ENCODE measurements at places on chromosomes 6 and 20.

DNA sequence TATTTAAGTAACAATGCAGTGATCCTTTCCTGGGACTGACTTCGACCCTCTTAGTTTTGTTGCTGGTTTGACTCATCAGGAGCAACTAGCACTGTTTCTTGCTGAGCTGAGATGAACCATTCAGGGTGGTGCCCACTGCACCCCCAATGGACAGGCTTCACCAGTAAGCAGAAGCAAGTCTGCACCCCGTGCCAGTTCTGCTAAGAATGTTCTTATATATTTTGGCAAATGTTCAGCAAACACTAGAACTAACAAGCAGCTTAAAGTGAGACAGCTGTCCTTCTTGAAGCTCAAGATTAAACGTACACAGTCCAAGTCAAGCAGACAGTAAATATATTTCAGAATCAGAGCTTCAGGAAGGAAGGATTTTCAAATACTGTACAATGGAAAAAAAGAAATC, 561.3 kb upstream of the CDH4 start:
- no peak for DNase-seq

GRCh38 chr20:16760431-16761304, 12.5 kb downstream of the OTOR start:
- no peak for DNase-seq

DNA sequence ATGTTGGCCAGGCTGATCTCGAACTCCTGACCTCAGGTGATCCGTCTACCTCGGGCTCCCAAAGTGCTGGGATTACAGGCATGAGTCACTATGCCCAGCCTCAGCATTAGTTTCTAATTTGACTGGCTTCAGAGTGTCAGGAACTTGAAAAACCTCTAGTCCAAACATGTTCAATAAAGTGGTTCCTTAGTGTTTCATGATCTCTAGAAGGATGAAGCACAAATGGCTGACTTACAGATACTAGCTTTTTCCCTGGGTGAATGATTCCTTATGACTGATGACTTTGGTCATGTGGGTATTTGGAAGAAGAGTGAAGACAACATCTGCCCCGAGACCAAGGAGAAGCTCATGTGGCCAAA, 16.4 kb downstream of the GLYATL3 start:
- no peak for DNase-seq

DNA sequence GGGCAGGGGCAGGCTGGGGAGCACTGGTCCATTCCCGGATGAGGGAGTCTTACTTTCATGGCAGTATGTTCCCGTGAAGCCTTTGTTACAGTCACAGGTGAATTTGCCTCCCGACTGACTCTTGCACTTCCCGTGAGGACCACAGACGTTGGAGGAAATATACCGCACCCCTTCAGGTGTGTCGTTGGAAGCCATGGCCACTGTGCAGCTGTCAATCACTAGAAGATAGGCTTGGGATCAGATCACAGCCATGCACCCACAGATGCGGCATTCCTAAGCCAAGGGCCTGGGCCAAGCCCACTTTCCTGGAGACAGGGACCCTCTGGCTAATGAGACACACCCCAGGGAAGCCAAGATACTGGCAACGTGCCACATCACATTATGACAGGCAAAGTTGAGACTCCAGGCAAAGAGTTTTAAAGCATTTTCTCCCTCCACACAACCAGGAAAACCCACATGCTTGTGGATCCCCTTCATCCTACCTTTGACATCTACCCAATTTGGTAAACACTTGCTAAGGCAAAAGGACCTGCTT, 26.8 kb downstream of the JAG1 start:
- DNase-seq: no peak

- DNase-seq: no peak
These were observed 589.4 kb downstream of the RFPL4B start for GRCh38 chr6:112936504-112936903.

DNA sequence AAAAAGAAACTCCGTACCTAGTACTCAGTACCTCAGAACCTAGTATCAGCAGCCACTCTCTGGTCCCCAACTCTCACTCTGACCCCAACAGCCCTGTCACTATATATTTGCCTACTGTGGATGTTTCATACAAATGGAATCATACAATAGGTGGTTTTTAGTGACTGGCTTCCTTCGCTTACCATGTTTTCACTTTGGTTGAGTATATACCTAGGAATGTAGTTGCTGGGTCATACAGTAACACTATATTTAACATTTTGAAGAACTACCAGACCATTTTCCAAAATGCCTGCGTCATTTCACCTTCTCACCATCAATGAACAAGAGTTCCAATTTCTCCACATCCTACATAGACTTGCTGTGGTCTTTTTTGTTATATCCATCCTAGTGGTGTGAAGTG, 283.2 kb downstream of the GMDS start:
- DNase-seq: no peak

- no peak for DNase-seq
These were observed 191.3 kb upstream of the MYLIP start for GRCh38 chr6:15937602-15938001.

- no peak for DNase-seq
These were observed 138.6 kb downstream of the RPS12 start for GRCh38 chr6:132952986-132953385.

- DNase-seq: no peak
These were observed 138.4 kb upstream of the TNFAIP3 start for GRCh38 chr6:137728386-137729349.

DNA sequence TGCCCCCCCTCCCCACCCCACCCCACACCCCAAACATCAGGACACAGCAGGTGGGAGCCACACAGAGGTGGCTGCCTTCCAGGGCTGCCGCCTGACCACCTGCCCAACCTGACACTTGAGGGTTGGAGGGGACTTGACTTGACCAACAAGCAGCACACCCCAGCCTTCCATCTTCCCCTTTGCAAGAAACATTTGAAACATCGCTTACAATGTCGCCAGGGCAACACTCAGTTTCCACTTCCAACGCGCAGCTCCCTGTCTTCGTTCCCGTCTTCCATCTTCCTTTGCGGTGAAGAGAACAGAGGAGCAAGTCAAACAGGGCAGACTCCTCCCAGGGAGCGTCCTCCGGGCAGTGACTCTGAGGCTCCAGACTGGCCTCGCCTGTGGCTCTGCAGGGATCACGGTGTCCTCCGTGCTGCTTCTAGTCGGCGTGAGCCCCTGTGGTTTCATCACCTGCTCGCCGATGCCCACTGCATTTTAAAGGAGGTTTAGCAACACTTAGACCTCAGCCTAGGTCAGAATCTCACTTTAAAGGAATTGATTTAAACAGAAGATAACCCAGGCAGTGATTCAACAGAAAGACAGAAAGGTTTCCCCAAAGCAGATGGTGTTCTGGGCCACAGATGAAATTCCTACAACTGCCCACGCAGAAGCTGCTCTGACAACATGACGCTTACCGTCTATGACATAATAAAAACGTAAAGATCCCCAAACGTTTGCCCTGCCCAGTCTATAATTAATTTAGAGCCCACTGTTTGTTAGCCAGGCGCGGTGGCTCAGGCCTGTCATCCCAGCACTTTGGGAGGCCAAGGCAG, 130.8 kb downstream of the TAF4 start:
- no peak for DNase-seq

DNA sequence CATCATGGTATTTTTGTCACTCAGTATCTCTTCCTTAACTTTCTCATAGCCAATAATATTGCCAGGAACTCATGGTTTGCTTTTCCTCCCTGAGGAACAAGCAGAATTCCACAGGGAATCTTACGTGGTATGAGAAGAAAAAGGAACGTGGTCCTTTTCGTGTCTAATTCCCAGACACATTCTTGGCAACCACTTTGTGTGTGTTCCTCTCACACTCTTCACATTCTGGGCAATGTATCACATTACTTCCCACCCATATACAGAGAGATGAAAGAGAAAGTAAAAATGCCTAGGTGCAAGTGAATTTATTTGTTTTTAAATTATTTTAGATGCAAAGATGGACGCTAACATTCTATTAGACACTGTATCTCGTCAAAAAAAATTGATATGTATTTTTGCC, 102.7 kb downstream of the PTPRK start:
- DNase-seq: no peak

DNA sequence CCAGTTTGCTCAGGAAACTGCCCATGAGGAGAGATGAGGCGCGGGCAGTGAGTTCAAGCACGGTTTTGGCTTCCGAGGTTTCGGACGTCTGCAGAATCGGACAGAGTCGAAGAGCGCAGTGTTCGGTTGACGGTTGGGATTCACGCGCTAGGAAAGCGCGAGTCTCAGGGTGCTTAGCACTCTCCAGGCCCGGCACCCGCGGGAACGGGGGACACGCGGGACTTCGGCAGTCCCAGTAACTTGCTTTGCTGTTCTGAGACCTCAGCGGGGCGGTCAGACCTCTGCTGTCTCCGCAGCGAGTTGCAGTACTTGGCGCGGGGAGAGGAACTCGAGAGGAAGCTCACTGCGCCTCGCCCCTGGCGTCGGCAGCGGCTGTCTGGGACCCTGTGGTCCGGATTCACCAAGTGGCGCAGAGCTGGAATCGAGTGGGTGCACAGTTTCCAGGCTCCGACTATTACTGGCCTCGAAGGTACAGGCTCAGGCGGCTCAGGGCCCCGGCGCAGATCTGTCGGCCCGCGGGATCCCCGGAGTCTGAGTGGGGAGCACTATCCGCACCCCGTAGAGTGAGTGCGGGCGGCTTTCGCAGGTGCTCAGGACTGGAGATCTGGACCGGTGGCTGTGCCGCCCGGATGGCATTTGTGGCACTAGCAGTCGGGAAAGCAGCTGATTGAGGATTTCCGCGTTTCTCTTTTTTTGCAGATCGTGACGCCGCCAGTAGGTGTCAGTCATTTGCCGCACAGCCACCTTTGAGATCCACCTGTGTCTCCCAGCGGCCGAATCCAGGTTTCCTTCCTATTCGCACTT, at the start of gene POM121L2:
Gene POM121L2, minus strand, starts transcription at position 128 of the 804 bp plus-strand sequence. Its CDS starts 103 bp downstream, at position 25.
- DNase-seq: peak; percentile 65

DNA sequence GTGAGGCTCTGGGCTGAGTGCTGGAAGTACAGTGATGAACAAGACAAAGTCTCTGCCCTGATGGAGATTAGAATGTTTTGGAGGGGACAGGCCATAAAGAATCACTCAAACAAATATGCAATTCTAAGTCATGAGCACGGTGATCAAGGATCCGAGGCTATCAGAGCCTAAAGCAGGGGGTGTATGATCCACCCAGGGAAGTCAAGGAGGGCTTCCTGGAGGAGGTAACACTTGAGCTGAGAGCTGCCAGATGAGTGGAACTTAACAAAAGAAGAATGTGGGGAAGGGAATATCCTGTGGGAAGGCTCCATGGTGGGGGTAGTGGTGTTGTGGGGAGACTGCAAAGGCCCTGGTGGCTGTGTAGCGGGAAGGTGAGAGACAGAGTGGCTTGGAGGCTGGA, 12.2 kb downstream of the BPIFB4 start:
- DNase-seq: no peak

- no peak for DNase-seq
These were observed 5.5 kb upstream of the HLA-E start for GRCh38 chr6:30483677-30484279.

DNA sequence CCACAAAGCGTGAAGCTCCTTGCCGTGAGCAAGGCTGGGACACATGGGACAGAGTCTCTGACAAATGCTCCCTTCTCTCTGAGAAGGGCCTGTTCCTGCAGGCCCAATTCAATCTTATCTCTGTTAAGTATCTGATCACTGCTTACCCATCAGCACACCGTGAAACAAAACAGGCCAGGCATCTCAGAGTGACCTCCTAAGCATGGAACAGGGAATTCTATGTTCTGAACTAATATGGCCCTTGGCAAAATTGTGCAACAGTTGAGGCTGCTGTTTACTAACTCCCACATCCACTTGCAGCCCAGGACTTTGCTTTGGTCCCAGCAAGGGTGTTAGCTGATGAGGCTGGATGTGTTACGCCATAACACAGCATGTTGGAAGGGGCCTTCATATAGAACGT, 79.2 kb downstream of the GCLC start:
- DNase-seq: no peak

- DNase-seq: no peak
These were observed 40.1 kb downstream of the JAG1 start for GRCh38 chr20:10633718-10634117.

GRCh38 chr6:57201718-57202117, 20.4 kb downstream of the RAB23 start:
- no peak for DNase-seq

DNA sequence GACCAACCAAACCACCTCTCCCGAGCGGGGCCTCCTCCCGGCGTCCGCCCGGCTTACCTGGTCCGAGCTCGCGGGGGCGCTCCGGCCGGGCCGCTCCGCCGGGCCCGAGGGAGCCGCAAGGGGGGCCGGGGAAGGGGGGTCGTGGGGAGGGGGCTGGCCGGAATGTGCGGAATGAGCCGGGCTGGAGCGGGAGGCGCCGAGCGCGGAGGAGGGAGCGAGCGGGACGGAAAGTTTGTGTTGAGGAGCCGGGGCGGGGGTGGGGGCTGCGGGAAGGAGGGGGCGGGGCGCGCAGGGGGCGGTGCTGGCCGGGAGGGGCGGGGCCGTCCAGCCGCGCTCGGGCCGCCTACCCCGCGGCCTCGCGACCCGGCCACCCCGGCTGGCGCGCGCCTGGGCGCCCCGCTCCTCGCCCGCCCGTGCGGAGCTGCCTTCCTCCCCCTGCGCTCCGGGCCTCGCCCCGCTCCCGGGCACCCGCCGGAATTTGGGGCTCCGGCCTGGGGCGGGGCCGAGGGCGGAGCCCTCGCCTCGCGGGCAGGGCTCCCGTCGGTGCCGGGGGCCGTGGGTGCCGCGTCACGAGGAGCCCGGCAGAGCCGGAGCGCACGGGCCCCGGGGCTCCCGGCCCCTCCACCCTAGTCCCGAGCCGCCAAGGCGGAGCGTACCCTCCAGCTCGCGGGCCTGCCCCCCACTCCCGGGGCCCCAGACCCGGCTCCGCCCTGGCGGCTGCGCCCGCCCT, at the start of gene TEAD3:
Gene TEAD3, minus strand, starts transcription at position 239 of the 730 bp plus-strand sequence.
- DNase-seq: peak; percentile 64

DNA sequence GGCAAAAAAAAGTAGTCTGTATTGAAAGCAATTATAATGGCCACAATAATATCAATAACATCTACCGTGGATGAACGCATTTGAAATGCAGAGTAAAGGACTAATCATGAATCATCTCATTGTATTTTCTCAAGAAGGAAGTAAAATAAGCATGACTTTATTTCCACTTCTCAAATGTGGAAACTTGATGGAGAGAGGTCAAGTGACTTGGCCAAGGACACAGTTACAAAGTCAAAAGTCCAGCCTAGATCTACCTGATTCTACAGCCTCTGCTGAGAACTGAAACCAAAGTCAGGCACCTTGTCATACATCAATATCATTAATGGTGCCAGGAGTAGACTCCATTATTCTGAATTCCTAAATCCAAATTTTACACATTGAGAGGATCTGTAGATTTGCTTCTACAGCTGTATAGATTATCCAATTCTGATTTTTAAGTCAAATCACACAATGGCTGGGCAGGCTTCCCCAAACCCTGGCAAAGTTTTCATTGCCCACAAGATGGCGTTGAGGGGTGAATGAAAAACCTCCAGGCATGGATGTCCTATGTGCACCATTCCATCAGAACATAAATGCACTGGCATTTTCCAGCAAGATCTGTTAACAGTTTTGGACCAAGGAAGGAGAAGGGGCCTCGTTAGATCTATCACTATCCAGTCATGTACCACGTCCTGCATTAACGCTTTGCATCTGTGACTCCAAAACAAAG, 423.1 kb downstream of the MAFB start:
- peak; percentile 5 for DNase-seq
